ENCODE measurements at places on chromosomes 3 and 15.

GRCh38 chr3:183224180-183224970 lies 28.7 kb upstream of the B3GNT5 start:
- DNase-seq, result no peak

DNA sequence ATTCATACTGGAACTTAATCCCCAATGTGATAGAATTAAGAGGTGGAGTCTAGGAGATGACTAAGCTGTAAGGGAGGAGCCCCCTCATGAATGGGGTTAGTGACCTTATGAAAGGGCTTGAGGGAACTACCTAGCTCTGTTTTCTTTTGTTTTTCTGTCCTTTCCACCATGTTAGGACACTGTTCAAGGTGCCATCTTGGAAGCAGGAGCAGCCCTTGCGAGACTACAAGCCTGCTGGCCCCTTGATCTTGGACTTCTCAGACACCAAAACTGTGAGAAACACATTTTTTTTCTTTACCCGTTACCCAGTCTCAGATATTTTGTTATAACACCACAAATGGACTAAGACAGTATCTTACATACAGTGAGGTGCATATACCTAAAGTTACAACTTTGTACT lies 26.5 kb downstream of the GOLGA6A start:
- DNase-seq, result no peak

DNA sequence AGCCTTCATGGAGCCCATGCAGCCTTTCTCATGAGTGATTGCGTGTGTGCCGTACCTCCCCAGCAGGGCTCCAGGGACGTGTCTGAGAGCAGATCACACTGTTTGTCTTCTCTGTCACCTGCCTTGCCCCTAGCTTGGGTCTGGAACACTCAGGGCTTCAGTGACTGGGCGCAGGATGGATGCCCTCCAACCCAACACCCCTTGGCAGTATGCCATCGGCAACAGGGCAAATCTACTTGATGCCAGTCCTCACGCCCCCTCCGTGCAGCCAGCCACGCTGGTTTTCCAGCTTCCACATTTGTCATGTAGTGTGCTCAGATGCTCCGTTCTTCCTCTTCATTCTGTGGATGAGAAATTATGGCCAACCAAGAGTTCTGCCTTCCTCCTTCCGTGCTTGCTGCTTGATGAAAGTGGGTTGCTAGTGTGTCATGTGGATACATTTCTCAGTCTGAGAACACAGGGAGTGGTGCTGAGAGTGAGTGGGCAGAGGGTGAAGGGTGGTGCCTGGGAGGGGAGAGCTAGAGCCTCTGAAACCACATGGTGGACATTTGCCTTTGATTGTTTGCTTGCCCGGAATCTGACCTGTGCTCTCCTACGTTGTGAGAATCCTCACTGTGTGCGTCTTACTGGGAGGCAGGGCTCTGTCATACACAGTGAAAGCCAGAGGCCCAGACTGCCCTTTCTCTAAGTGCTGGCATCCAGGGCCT lies 97.2 kb downstream of the FAM43A start:
- no peak for DNase-seq

DNA sequence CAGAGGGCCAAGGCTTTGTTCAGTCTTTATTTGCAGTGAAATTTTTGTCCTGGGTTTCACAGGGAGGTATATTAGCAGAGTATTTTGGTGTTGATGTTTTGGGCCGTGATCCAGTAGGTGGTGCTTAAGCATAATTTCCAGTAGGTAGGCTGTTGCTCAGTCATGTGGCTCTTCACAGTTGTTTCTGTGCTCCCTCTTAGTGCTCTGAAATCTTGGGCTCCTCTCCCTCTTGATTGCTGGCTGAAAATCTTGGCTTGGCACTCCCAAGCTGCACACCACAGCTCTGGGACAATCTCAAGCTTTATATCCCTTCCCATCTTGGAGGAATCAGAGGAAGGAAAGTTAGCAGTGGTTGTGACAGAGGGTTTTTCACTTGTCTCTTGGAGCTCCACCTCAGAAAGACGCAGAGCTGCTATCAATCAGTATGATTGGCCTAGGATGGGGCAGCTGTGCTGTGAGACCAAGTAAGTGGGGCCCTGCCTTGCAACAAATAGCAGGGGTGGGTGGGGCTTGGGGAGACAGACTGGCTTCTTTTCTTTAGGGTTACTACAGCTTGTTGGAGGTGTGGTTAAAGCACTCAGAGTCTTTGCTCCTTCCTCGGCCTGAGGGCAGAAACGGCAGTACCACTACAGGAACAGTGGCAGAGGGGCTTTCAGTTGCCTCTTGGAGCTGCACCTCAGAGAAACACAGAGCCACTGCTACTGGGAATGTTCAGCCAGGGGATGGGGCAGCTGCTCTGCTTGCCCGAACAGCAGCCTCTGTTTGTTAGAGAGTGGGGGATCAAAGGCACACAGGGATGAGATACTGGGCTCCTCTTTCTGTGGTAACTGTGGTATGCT lies 627.0 kb downstream of the SI start:
- DNase-seq, result no peak

DNA sequence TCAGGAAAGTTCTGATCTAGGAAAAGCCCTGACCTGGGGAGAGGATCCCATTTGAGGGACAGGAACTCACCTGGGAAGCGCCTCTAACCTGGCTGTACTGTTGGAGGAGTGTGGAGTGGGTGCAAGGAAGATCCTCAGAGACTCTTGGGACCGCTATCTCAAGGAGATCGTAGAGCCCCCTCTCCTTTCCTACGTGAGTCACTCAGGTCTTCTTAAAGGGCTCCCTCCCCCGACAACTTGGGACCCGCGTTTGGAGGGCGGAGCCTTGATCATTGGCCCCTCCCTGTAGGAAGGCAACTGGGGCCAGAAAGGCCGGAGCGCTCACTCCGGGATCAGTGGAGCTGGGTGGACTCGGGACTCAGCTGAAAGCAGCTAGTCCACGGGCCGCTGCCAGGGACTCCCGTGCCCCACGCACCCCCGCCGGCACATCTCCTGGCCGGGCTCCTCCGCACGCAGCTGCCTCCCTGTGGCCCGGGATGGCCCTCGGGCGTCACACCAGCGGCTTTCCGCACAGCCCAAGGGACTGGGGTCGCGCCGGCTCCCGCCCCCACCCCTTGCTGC lies 520 bp downstream of the SLC26A6 start:
- no peak for DNase-seq

GRCh38 chr3:8642001-8642400 lies 2.6 kb downstream of the SSUH2 start:
- DNase-seq, result no peak

- no peak for DNase-seq
Observed at GRCh38 chr15:47965297-47965696, 155.5 kb upstream of the SLC24A5 start.
